ENCODE measurements at places on chromosomes 5 and 9. TPM values are rescaled to one million over a fixed set of nuclear protein-coding genes. Genes with fewer than 3 reads are reported as not detected.

GRCh38 chr9:132181796-132182313, 20.0 kb downstream of the NTNG2 start:
- no peak for DNase-seq

- peak; percentile 67 for DNase-seq
Measured at GRCh38 chr5:180315762-180316212, 23.9 kb upstream of the MAPK9 start.

GRCh38 chr5:131488463-131488862, 146.6 kb downstream of the RAPGEF6 start:
- peak; percentile 64 for DNase-seq

DNA sequence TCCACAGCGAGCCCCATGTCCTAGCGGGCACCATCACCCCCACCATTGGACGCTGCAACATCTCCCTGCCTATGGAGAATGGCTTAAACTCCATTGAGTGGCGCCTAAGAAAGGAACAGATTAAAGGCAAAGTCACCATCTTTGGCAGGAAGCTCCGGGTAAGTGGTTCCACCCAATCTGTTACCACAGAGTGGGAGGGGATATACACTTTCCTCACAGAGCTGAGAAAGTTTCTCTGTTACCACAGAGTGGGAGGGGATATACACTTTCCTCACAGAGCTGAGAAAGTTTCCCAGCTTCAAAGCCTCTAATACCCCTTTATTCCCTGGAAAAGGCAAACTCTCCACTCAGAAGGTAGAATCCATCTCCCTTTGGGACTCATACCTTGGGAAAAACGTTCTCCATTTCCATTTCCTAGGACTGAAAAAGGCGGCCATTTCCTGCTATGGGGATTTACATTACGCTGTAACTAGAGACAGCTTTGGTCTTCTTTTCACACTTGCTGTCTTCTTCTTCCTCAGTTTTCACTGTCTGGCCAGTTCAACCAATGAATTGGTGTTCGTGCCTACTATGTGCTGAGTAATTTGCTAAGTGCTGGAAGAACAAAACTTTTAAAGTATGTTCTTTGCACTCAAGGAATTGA, 63.4 kb upstream of the WWC1 start:
- no peak for DNase-seq

GRCh38 chr9:108550106-108550505, 305.7 kb downstream of the ACTL7B start:
- peak; percentile 75 for DNase-seq

- no peak for DNase-seq
Measured at GRCh38 chr9:2979957-2980610, 136.2 kb upstream of the PUM3 start.

DNA sequence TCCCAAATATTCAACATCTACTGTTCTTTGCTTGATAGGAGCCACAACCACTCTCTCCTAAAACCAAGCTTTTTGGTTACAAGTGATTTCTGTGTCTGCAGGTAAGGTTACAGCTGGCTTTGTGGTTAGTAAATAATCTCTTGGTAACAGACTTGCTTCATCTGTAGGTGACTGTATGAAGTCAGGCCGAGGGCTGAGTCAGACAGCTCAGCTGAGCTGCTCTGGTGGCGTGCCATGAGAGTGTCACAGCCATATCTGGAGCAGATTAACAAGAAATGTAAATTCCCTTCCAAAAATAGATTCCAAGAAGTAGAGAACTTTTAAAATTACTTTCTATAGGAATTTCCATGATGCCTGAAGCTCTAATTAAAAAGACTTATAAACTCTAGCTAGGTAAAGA, 23.7 kb upstream of the TAS2R1 start:
- DNase-seq: no peak

The CDX1 gene
- total RNA-seq: not detected

GRCh38 chr9:123656565-123656964, 273.4 kb downstream of the DENND1A start:
- no peak for DNase-seq

The PRR7 gene
- 1.2 TPM for total RNA-seq

GRCh38 chr5:115423051-115423450, 121.5 kb downstream of the FEM1C start:
- no peak for DNase-seq

DNA sequence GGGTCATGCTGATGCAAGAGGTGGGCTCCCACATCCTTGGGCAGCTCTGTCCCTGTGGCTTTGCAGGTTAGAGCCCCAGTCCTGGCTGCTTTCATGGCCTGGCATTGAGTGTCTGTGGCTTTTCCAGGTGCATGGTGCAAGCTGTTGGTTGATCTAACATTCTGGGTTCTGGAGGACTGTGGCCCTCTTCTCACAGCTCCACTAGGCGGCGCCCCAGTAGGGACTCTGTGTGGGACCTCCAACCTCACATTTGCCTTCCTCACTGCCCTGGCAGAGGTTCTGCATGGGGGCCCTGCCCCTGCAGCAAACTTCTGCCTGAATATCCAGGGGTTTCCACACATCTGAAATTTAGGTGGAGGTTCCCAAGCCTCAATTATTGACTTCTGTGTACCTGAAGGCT, 150.1 kb downstream of the NNT start:
- DNase-seq: no peak

All from lung microvascular endothelial cell (primary cell).